Right lobe of liver (tissue), 6 donors: ENCODE measurements at places on chromosomes 6 and 20.

GRCh38 chr20:11850901-11851300 lies 66.8 kb upstream of the BTBD3 start:
- H3K36me3 ChIP-seq = no peaks in the 10 kb centered on the region
- no peak overlapping the region for H3K27ac ChIP-seq
- no peak overlapping the region for H3K4me3 ChIP-seq
- H3K4me1 ChIP-seq = no peaks in the 10 kb centered on the region

- no peaks in the 10 kb centered on the region for H3K4me1 ChIP-seq
- no peak for DNase-seq
- no peak overlapping the region for H3K27ac ChIP-seq
These were observed 15.0 kb upstream of the PRIM2 start for GRCh38 chr6:57302477-57302876.

DNA sequence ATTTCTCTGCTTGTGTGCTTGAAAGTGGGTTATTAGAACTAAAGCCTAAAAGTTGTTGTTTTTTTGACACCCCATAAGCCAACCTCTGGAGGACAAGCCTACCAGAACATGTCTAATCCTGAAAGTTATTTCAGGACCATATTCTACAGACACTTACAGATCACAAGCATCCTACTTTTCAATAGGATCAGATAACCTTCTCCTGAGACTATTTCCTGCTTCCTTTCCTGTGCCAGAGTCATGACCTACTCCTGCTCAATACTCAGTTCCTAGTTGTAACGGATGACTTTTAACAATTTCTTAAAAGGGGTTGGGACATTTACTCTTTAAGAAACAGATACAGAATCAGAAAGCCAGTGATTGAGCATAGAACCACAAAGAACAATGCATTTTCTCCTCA lies 5.3 kb upstream of the FILIP1 start:
- H3K4me3 ChIP-seq = no peak overlapping the region
- no peak for DNase-seq
- H3K27ac ChIP-seq = no peak overlapping the region
- no peaks in the 10 kb centered on the region for H3K4me1 ChIP-seq

- no peaks in the 10 kb centered on the region for H3K36me3 ChIP-seq
- no peaks in the 10 kb centered on the region for H3K4me1 ChIP-seq
- no peaks in the 10 kb centered on the region for H3K27me3 ChIP-seq
- H3K27ac ChIP-seq = no peak overlapping the region
These were observed 137.0 kb downstream of the IMPG1 start for GRCh38 chr6:75935473-75935793.

GRCh38 chr20:33561692-33562601 lies 72.1 kb downstream of the CBFA2T2 start:
- H3K27me3 ChIP-seq = no peaks in the 10 kb centered on the region
- peak overlapping the region; percentile 43 for H3K27ac ChIP-seq
- H3K36me3 ChIP-seq = no peaks in the 10 kb centered on the region
- peak; percentile 76 for DNase-seq
- peaks cover 8% of the 10 kb centered on the region for H3K4me1 ChIP-seq

GRCh38 chr20:17179840-17180239 lies 47.0 kb upstream of the PCSK2 start:
- no peaks in the 10 kb centered on the region for H3K27me3 ChIP-seq
- no peak overlapping the region for H3K4me3 ChIP-seq
- DNase-seq = no peak
- no peak overlapping the region for H3K27ac ChIP-seq
- H3K4me1 ChIP-seq = no peaks in the 10 kb centered on the region
- H3K36me3 ChIP-seq = no peaks in the 10 kb centered on the region

DNA sequence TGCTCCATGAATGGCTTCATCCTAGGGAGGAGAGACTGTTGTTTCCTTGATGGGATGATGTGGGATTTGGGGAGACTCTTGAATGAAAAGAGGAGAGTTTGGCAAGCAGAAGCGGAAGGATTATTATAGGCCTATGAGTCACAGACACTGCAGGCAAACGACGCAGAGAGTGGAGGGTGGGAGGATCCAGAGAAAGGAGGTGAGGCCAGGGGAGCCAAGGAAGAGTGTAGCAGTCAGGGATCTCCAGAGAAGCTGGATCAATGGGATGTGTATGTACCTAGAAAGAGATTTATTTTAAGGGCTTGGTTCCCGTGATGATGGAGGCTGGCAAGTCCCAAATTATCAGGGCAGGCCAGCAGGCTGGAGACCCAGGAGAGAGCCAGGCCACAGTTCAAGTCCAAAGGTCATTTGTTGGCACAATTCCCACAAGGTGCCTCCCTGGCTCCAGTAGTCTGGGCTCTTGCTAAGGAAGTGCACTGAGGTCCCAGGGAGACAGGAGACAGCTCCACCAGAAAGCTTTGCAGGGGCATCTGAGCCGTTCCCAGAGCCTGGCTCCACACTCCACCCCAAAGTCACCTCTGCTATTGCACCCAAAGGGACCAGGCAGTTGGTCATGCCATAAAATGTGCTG lies 76.0 kb downstream of the ADTRP start:
- DNase-seq = no peak
- no peaks in the 10 kb centered on the region for H3K27me3 ChIP-seq
- no peak overlapping the region for H3K4me3 ChIP-seq
- H3K36me3 ChIP-seq = no peaks in the 10 kb centered on the region
- no peaks in the 10 kb centered on the region for H3K4me1 ChIP-seq

DNA sequence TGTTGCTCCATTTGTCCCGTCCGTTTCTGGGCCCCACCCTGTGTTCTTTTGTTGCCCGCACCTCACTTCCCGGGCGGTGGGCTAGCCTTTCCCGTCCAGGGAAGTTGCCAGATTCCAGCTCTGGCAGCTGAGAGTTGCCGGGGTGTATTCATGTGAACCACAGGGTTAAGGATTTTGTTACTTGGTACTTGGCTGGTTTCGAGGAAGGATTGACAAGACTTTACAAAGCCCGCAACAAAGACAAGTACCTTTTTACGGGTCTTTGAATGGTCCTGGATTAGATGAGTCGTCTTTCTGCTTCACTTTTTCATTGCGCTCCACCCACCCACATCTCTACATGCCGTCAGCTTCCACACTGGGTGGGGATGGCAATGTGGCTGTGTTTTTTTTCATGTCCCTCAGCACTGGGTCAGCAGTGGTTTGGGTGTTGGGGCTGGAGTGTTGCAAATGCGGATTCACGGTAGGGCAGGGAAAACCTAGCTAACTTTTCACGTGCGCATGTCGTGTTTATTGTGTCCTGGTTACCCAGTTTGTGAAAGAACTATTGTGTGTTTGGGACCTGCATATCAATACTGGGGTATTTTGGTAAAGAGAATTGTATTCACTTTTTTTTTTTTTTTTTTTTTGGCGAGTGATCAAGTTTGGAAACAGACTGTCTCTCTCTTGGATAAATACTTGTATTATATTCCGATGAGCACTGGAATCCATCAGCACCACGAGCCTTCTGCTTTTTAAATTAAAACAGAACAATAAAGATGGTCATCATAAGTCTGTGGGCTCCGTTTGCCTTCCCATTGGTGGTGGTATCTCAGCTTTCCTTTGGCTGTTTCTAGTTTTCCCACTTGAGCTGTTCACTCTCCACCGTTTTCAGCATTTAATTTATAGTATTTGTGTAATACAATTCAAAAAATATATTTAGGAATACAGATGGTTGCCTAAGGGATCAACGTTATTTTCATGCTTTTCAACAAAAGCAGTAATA lies 1.2 kb downstream of the DUSP22 start:
- H3K27me3 ChIP-seq = no peaks in the 10 kb centered on the region
- H3K4me3 ChIP-seq = peak overlapping the region; percentile 78
- peak overlapping the region; percentile 96 for H3K27ac ChIP-seq
- H3K36me3 ChIP-seq = no peaks in the 10 kb centered on the region
- H3K4me1 ChIP-seq = no peaks in the 10 kb centered on the region

DNA sequence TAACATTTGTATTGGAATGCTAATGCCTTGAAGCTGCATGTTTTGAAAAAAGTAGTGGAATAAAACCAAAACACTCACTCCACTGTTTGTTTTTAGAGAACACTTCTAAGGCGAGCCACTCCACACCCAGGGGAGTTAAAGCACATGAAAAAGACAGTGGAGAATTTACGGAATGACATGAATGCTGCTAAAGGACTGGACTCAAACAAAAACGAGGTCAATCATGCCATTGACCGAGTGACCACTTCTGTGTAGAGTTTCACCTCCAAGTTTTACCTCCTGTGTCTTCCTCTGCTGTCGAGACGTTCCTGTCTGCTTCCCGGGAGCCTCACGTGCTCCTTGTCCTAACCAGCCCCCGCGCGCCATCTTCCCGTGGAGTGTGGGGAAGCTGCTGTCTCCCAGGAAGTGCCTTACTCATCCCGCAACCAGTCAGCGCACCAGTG lies 127.8 kb downstream of the LRRC1 start:
- H3K36me3 ChIP-seq = no peaks in the 10 kb centered on the region
- H3K27me3 ChIP-seq = no peaks in the 10 kb centered on the region
- no peaks in the 10 kb centered on the region for H3K4me1 ChIP-seq
- no peak for DNase-seq
- no peak overlapping the region for H3K4me3 ChIP-seq
- H3K27ac ChIP-seq = no peak overlapping the region

- H3K4me3 ChIP-seq = no peak overlapping the region
- DNase-seq = no peak
- H3K36me3 ChIP-seq = no peaks in the 10 kb centered on the region
- no peaks in the 10 kb centered on the region for H3K4me1 ChIP-seq
- H3K27ac ChIP-seq = no peak overlapping the region
These were observed 290.4 kb downstream of the EYS start for GRCh38 chr6:65416621-65417020.

DNA sequence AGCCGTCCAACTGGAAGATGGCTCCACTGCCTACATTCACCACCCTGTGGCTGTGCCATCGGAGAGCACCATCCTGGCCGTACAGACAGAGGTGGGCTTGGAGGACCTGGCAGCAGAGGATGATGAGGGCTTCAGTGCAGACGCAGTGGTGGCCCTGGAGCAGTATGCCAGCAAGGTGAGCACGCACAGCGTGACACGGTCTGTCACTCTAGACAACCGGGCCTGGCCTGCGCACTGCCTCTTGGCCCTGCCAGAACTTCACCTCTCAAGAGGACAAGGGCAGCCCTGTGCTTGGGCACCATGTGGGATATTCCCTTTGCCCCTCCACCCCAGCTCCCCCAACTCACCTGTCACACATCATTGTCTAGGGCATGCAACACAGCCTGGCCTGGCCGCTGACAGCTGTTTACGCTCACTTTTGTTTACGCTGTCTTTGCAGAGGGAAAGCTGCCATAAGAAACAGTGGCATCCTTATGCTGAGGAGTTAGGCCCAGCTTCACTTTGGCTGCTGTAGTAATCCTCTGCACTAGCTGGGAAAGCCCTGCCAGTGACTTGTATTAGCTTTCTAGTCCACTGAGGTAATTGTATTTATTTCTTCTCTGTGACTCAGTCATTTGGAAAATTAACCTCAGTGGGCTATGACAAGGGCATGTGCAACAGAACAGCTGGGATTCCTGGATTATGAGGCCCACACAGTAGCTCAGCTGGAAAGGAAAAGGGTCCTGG lies 9.8 kb upstream of the DEF6 start:
- H3K4me1 ChIP-seq = no peaks in the 10 kb centered on the region
- H3K4me3 ChIP-seq = no peak overlapping the region
- no peak overlapping the region for H3K27ac ChIP-seq
- DNase-seq = no peak
- H3K36me3 ChIP-seq = peaks cover 23% of the 10 kb centered on the region
- H3K27me3 ChIP-seq = no peaks in the 10 kb centered on the region

DNA sequence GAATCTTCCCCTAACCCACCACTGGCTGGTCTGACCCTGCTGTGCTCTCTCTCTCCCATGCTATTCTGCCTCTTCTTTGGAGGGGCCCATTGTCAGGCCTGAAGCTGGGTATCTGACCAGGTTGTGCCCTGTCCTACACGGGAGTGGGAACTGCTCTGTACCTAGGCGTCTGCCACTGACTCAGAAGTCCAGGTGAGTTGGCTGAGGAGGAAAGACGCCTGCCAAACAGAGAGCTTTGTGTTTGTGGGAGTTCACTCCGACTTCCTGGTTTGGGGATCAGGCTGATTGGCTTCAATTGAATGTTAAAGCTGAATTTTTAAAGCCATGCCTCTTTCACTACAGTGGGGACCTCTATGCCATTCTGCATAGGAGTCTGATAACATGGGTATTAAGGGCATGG lies 136.0 kb downstream of the CCDC170 start:
- H3K4me1 ChIP-seq = peaks cover 46% of the 10 kb centered on the region
- H3K27ac ChIP-seq = no peak overlapping the region
- no peaks in the 10 kb centered on the region for H3K27me3 ChIP-seq
- no peaks in the 10 kb centered on the region for H3K36me3 ChIP-seq

GRCh38 chr20:32924781-32925180 lies 66.1 kb downstream of the EFCAB8 start:
- no peak for DNase-seq
- no peak overlapping the region for H3K4me3 ChIP-seq
- H3K27me3 ChIP-seq = no peaks in the 10 kb centered on the region
- H3K4me1 ChIP-seq = no peaks in the 10 kb centered on the region
- H3K27ac ChIP-seq = no peak overlapping the region

GRCh38 chr20:61772828-61773631 lies 292.7 kb downstream of the TAF4 start:
- H3K4me1 ChIP-seq = no peaks in the 10 kb centered on the region
- no peak overlapping the region for H3K4me3 ChIP-seq
- no peak overlapping the region for H3K27ac ChIP-seq
